ENCODE measurements at places on chromosomes 2 and 18.

GRCh38 chr2:149329489-149330126 is 779 bp upstream of the LYPD6 start:
- DNase-seq: peak; percentile 70

DNA sequence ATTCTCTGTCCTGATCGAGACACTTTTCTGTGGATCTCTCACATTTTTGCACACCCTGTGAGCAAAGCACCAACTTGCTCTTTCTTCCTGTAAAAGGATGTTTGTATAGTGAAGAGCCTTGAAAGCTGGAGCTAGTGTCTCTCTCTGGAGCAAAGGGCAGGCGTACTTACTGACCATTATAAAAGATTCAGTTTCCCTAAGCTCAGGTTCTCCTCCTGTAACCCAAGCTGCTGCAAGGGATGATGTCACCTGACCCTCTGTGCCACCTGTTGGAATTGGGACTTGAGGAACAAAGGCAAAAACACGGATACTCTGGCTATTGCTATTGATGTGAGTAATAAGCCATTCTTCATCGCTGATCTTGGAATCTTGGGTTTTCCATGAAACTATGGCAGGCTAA is 52.6 kb upstream of the NEMP2 start:
- no peak for DNase-seq

- no peak for DNase-seq
Measured at GRCh38 chr2:10224734-10225133, 78.0 kb upstream of the HPCAL1 start.

DNA sequence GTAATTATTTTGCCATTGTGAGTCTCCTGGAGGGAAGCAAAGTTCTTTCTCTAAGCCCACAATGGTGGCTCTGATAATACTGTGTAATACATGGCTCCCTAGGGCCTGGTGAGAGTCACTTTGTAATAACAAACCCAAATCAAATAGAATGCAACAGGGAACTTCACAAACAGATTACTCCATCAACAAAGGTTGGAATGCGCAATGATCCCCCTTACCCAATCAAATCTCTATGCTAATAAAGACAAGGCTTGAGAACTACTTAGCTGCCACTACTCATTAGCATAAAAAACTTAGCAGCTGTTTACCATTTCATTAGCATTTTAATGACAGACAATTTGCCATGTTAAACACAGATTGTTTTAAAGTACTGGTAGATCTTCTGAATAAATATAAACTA is 285.6 kb upstream of the SESTD1 start:
- DNase-seq: no peak

- DNase-seq: no peak
Measured at GRCh38 chr18:30987467-30988241, 54.9 kb downstream of the DSC3 start.

- DNase-seq: no peak
Measured at GRCh38 chr18:12908706-12909105, 24.7 kb upstream of the PTPN2 start.

DNA sequence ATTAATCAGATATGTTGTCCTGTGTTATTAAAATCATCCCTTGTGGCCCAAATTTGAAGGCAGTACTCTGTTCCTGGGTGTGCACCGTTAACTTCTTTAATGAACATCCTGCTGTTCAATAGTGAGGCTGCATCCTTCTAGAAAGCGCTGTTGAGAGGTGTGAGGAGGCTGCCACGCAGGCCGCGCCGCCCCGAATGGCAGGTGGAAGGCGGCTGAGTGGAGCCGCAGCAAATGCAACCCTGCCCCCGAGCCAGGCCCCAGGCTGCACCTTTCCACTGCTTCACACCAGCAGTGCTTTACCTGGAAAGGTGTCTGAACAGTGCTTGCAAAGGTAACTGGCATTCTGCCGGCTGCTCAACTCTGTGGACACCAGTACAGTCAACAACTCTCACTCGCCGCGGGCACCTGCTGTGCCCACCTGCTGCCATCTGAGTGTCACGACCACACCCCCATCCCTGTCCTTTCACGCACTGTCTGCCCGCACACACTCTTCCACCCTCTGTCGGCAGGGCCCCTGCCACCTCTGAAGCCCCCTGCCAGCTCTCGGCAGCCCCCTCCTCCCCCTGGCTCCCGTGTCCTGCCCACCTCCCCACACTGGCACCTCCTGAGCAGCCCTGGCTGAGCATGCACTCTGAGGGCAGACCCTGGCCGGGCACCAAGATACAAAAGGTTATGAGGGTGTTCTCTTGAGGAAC is 70.9 kb downstream of the ODC1 start:
- DNase-seq: no peak

- no peak for DNase-seq
Measured at GRCh38 chr2:236679884-236680860, 110.5 kb downstream of the ACKR3 start.

DNA sequence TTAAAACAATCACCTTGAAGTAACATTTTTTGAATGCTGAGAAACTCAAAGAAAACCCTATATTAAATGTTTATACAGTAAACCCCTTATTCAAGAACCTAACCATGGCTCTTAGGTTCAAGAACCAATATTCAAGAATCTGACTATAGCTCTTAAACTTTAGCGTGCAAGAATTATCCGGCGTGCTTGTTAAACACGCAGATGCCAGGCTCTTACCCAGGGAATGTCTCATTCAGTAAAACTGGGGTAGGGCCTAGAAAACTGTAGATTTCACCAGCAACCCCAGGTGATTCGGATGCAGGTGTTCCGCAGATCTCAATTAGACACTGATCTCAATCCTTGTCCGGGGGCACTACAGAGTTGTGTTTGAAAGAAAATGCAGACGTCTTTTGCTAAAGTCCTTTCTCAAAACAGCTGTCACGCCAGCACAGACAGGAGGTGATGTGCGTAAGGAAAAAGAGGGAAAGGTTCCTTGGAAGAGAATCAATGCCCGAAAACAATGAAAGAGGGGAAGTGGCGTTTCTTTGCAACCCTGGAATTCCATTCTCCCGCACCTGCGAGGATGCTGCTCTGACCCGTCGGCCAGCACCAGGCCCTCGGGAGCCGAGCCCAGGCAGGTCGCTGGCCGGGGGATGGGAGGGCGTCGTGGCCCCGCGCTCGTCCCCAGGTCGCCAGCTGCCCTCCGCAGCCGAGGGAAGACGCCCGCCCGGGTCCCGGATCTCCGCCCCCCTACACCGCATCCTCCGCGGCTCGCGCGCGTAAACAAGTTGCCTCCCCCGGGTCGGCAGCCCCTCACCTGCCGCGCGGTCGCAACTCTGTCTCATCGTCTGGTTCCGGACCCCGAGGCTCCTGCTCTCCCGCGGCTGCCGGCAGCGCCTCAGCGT is 851 bp downstream of the EIF2AK3 start:
- DNase-seq: no peak

GRCh38 chr18:60413944-60414547 is 41.5 kb upstream of the MC4R start:
- no peak for DNase-seq
